ENCODE measurements at places on chromosomes 5 and 9.

GRCh38 chr9:81035171-81035570, 654.2 kb downstream of the TLE1 start:
- no peak for DNase-seq

- no peak for DNase-seq
Observed at GRCh38 chr5:15864536-15865215, 314.9 kb downstream of the MARCHF11 start.

- DNase-seq = no peak
Observed at GRCh38 chr9:73348471-73348870, 196.8 kb downstream of the ANXA1 start.

DNA sequence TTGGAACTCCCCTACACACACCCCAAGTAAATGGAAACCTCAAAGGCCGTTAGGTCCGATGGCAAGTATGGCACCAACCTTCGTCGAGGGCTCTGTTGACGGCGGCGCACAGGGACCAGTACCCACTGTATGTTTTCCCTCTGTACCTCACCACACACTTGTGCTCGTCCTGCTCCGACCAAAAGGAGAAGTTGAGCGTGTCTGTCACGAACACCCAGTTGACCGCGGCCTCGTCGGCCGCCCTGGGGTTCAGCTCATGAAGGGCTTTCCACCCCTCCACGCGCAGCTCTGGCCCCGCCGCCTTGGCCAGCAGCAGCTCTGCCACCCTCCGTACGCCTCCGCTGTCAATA, 24.0 kb downstream of the HNRNPK start:
- no peak for DNase-seq

- DNase-seq = no peak
Observed at GRCh38 chr9:7982907-7983306, 183.3 kb upstream of the DMAC1 start.

DNA sequence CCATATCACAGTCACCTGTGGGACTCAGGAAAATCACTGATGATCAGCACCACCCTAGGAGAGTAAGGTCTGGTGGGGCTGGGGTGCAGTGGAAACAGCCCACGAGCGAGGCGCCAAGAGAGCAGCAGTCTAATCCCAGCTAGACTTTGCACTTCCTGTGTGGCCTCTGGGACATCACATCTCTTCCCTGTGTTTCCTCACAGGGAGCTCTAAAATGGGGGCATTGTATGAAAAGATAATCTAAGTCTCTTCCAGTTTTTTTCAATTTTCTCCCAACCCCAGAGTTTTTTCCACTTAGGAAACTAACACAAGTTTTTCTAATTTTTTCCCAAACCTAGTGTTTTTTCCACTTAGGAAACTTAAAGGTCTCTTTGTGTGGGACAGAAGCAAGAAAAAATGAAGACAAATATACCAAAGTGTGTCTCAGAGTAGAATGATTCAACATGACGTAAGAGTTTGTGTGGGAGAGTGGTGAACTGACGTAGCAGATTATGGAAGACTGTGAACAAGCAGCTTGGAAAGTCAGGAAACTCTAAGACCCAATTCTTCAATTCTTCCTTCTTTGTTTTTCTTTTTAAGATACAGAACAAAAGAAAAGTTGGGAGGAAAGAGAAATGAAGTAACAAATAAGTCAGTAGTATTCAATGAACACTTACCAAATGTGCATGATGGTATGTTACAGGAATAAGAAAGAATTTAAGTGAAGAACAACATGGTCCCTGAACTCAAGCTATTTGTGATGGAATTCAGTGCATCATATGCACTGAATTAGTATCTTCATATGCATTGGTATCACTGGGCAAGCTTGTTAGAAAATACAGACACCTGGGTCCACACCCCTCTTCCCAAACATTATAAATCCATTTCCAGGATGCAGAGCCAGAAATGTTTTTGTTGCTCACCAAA, 51.3 kb downstream of the LHFPL2 start:
- no peak for DNase-seq

DNA sequence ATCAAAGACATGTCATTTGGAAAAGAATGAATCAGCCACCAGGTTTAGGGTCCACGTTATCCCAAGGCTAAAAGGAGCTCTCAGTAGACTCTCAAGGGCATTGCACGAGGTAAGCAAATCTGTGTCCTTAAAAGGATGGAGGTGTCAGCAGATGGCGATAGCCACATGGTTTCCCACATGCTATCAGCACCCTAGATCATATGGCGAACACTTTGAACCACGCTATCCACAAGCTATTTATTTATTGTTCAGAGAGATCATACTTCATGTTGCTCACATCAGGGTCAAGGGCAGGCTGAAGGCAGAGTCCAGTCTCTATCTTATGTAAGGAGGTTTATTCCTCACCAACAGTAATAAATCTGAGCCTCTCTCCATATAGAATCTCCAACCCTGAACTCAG, 43.7 kb downstream of the CDH6 start:
- DNase-seq = no peak

DNA sequence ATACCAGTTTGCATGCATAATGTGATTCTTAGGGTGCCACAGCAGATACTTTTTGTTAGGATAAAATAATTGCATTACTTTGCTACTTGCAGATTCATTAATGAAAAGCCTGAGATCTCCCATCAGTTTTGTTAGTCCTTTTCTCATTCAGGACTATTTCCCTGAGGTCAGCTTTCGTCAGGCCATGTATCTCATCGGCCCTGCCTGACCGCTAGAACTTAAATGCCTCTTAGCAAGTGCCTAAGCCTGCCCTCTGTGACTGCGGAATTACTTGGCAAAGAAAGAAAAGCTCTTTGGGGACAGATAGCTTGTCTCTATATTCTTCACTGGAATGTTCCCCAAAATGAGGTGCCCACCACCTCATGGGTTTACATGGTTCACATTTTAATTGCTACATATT, 147.8 kb downstream of the KCTD16 start:
- no peak for DNase-seq

- no peak for DNase-seq
Observed at GRCh38 chr5:178223828-178224335, 8.7 kb downstream of the PHYKPL start.

DNA sequence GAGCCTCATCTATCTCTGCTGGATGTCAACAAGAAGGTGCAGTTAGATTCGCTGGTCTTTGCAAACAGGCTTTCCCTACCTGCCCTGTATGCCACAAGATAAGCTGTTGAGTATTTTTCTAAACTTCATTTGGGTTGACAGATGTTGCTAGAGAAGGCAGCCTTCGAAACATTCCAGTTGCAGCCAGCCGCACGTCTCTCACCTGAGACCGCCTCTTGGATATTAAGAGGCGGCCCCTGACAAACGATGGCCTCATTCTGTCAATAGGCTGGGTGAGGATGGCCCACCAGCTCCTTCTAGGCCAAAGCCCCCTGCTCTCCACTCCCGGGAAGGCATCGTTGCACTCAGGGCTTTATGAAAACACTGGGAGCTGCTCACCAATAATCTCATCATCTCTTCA, 181.6 kb downstream of the DAB2IP start:
- DNase-seq = no peak

DNA sequence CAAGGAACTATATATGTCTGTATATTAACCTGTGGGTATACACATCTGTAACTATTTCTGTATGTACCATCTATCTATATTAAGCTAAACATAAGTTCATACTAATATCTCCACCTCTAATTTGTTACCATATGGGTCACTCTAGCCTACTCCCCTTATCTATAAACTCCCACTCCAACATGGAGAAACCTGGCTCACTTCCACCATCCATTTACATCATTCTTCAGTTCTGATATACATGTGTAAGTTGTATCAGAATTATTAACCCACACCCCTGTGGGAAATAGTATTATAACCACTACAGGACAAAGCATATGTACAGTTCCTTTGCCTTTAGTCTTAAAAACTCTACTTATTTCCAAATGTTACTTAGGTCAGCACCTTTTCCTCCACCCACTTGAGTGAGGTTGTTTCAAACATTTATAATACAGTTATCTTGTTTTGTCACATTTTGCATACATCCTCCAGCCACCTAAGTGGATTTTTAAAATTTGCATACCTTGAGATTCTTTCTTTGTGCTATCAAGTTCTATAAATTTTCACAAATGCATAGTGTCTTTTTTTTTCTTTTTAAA, 10.6 kb downstream of the NDFIP1 start:
- DNase-seq = no peak

GRCh38 chr9:115158661-115159481, 40.9 kb upstream of the TNC start:
- DNase-seq = no peak

- DNase-seq = no peak
Observed at GRCh38 chr5:123545506-123545905, 33.5 kb downstream of the CSNK1G3 start.

DNA sequence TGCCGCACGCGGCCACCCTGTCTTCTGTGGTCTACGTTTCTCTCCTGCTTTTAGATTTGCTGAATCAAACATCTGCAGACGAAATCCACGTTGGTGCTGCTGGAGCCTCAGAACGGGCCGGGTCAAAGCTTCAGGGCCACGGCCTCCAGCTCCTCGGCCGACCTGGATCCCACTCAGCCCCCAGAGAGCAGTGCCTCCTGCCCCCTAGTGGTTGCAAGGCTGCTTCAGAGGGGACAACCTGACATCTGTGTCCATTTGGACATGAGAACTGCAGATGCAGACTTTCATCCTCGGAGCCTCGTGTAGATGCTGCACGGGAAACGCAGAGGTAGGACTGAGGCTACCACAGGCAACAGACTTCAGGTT, 23.0 kb upstream of the SLC6A3 start:
- DNase-seq = no peak

DNA sequence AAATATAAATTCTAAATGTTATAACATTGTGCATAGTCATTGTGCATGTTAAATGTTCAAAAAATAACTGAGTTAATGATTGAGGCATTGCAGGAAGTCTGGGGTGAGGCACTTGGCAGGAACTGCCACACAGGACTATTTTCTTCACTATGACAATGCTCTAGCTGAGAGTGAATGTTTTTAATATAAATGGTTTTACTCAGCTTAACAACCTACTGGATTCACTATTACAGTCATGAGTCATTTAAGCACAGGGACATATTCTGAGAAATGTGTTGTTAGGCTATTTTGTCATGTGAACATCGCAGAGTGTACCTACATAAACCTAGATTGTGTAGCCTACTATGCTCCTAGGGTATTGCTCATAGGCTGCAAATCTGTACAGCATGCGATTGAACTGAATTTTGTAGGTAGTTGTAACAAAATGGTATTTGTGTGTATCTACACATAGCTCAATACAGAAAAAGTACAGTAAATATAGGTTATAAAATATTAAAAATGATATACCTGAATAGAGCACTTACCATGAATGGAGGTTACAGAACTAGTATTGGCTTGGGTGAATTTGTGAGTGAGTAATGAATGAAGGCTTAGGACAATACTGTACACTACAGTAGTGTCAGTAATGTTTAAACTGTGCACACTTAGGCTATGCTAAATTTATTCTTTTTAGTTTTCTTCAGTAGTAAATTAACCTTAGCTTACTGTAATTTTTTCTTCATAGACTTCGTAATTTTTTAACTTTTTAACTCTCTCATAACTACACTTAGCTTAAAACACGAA, 346.1 kb upstream of the PTGER4 start:
- no peak for DNase-seq

DNA sequence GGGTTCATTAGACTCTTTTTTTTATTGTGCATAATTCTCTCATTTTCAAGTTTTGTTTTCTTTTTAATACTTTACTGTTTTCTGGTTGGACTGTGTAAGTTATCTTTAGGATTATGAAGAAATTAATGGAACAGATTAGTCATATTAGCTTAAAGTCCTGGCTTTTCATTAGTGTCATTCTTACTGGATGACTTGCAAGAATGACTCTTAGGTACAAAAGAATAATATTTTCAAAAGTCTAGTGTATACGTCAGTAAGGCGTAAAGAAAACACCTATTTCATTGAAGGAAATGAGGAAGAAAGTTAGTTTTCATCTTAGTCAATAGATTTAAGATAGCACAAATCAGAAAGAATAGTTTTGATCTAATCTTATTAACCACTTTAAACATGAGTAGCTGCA, 20.4 kb downstream of the UHRF2 start:
- no peak for DNase-seq

- DNase-seq = no peak
Observed at GRCh38 chr9:137243626-137244485, 2.8 kb downstream of the TUBB4B start.

DNA sequence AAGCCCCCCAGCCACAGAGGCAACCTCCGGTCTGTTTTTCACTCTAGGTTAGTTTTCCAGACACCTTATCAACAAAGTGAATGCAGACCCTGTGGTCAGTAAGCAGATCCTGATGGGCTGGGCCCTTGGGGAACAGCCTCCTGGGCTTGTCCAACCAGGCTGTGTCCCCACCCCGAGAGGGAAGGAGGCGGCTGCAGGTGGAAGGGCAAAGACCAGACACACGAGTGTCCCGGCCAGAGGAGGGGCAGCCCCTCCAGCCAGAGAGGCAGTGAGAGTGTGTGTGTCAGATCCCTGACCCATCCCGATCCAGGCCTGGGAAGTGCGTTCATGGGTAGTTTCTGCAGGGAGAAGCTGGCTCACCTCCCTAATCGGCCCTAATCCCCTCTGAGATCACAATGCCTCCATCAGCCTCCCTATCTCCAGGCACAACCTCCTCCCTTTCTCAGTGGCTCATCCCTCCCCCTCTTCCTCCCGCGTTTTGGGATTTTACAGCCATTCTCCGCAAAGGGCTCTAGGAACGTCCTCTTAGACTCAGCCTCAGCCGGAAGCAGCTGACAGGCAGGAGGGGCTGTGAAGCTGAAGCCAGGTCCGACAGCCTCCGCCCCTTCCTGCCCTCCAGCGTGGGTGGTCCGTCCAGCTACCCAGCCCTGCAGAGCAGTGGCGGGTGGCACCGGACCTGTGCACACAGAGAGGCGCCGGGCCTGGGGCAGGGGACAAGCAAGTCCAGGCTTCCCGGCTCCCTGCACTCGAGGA, 9.7 kb downstream of the SLC12A7 start:
- no peak for DNase-seq
